A549 treated with AZD2906 at 1 μM for 4 hours (cell line): ENCODE measurements at places on chromosomes 16 and 17. TPM values are rescaled to one million over a fixed set of nuclear protein-coding genes. Genes with fewer than 3 reads are reported as not detected.

The C17orf100 gene
- 1.8 to 3.2 TPM (median 2.7 TPM) in 5 replicates for total RNA-seq

The MMP28 gene
- 4.9 to 8.4 TPM (median 7.1 TPM) in 5 replicates for total RNA-seq

The SHISA6 gene
- total RNA-seq, result not detected in 5 replicates

The SLC16A6 gene
- 0.29 to 0.49 TPM (median 0.31 TPM) in 5 replicates for total RNA-seq

The WFDC1 gene
- total RNA-seq, result 0.16 TPM in 1 of 5 replicates, not detected in the others

The NXPH3 gene
- total RNA-seq, result 1.1 to 1.5 TPM (median 1.5 TPM) in 5 replicates

The DVL2 gene
- 37.1 to 47.6 TPM (median 44.8 TPM) in 5 replicates for total RNA-seq

The PERCC1 gene
- total RNA-seq, result not detected in 5 replicates

The TBC1D26 gene
- not detected in 5 replicates for total RNA-seq

The MRM3 gene
- total RNA-seq, result 41.0 to 48.3 TPM (median 43.3 TPM) in 5 replicates

The SCNN1G gene
- total RNA-seq, result 2.6 to 3.4 TPM (median 3.0 TPM) in 5 replicates

The GPT2 gene
- total RNA-seq, result 10.3 to 13.1 TPM (median 12.3 TPM) in 5 replicates

The BAIAP2 gene
- 123 to 150 TPM (median 144 TPM) in 5 replicates for total RNA-seq

The SCO1 gene
- 49.3 to 57.9 TPM (median 56.1 TPM) in 5 replicates for total RNA-seq

The ACLY gene
- 228 to 291 TPM (median 250 TPM) in 5 replicates for total RNA-seq

The CHRNE gene
- 0.05 to 0.14 TPM (median 0.11 TPM) in 4 of 5 replicates, not detected in the other for total RNA-seq

The PIK3R5 gene
- 0.03 to 0.18 TPM (median 0.08 TPM) in 4 of 5 replicates, not detected in the other for total RNA-seq

The KRT39 gene
- total RNA-seq, result not detected in 5 replicates

The ABCA6 gene
- 0.05 to 0.06 TPM in 2 of 5 replicates, not detected in the others for total RNA-seq

The CSF3 gene
- total RNA-seq, result 0.94 to 1.3 TPM (median 1.3 TPM) in 5 replicates

The KRTAP2-3 gene
- 0.18 TPM in 1 of 5 replicates, not detected in the others for total RNA-seq

The RCVRN gene
- total RNA-seq, result not detected in 5 replicates

The AANAT gene
- total RNA-seq, result 0.22 to 0.64 TPM (median 0.33 TPM) in 5 replicates

The NECAB2 gene
- 1.4 to 3.0 TPM (median 2.6 TPM) in 5 replicates for total RNA-seq

The LRRC46 gene
- 2.7 to 3.7 TPM (median 3.2 TPM) in 5 replicates for total RNA-seq

The SMTNL2 gene
- 0.17 to 0.74 TPM (median 0.51 TPM) in 5 replicates for total RNA-seq

The ZG16 gene
- not detected in 5 replicates for total RNA-seq

The MSL1 gene
- total RNA-seq, result 59.7 to 64.8 TPM (median 63.1 TPM) in 5 replicates

The SMIM22 gene
- total RNA-seq, result not detected in 5 replicates

The PIPOX gene
- total RNA-seq, result 0.07 to 0.33 TPM (median 0.11 TPM) in 4 of 5 replicates, not detected in the other

The TSNAXIP1 gene
- total RNA-seq, result 0.21 to 0.63 TPM (median 0.44 TPM) in 5 replicates

The GUCY2D gene
- total RNA-seq, result 0.38 to 0.78 TPM (median 0.50 TPM) in 5 replicates

The KRTAP2-2 gene
- not detected in 5 replicates for total RNA-seq
